ENCODE measurements at places on chromosomes 2 and 18.
A peak's percentile ranks its signal among the peaks of the same experiment; 100 is the strongest.

GRCh38 chr2:215498431-215498830 is 62.6 kb upstream of the FN1 start:
- DNase-seq, result no peak

- no peak for DNase-seq
Observed at GRCh38 chr2:24721470-24721869, 71.7 kb downstream of the PTRHD1 start.

DNA sequence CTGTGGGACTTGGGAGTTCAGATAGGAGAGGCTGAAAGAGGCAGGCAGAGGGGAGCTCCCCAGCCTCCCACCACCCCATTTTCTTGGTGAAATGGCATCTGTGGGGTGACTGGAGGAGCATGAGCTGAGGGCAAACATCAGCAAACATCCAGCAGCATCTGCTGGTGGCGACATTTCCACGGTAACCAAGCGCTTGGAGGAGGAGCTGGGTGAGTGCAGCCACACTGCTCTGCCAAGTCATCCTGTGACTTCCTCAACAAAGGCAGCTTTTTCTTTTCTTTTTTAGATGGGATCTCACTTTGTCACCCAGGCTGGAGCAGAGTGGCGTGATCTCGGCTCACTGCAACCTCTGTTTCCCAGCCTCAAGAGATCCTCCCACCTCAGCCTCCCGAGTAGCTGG is 5.6 kb downstream of the TXNL4A start:
- no peak for DNase-seq

DNA sequence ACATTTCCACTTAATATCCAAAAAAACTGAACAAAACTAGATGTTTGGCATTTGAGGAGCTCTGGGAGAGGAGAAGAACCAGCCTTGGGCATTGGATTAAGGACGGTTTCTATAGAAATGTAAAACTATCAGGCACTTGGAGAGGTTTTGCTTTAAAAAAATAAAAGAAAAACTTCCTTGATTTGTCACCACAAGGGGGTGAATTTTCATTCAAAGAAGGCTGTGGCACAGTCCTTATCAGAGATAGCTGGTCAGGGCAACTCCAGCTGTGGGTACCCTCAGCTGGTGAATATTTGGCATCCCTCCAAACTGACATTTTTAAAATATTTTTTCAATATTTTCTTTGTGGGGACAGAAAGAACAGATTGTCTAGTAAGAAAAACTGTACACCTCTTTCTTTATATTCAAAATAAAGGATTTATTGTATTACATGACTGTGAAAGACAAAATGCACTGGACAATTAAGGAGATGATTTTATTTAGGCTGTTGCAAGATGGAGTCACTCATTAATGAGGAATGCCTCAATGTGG is 46.1 kb upstream of the TBC1D8 start:
- DNase-seq, result no peak

GRCh38 chr2:75640621-75641121 is 5.9 kb upstream of the MRPL19 start:
- DNase-seq, result peak; percentile 83

DNA sequence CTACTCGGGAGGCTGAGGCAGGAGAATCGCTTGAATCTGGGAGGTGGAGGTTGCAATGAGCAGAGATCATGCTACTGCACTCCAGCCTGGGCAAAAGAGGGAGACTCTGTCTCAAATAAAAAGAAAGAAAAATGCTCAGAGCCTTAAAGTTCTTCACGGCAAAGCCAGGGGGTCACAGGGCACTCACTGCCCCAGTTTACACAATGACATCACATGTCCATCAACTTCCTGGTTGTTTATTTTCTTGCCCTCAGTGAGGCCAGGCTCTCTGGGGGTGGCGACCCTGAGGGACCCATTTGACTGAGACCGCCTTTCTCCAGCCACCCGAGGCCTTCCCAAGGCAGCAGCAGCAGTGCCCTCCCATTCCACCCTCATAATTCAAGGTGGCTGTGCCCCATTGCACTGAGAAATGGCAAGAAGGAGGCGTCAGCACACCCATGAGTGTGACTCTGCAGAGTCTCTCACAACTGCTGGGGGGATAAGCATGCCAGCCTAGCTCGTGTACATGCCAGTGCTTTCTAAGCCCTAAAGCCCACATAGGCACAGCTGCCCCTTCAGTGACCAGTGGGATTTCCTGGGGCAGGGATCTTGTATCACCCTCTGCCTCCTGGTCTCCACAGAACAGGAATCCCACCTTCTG is 50.0 kb downstream of the SFXN5 start:
- no peak for DNase-seq

DNA sequence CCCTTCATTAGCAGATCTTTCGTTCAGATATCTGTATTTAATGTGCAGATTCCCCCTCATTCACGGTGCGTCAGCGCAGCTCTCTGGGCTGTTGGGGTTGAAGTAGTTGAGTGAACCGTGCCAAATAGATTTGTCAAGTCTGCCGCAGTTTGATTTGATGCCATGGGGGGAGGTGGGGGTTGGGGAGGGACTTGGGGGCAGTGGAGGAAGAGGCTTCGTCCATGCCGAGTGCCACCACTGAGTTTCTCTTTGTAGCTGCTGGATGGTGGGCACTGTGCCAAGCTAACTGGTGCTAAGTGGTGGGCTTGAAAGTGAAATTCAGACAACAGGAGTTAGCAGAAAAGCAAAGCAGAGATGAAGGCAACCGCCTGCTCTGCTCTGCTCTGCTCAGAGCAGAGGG is 47.9 kb downstream of the NRP2 start:
- DNase-seq, result no peak

DNA sequence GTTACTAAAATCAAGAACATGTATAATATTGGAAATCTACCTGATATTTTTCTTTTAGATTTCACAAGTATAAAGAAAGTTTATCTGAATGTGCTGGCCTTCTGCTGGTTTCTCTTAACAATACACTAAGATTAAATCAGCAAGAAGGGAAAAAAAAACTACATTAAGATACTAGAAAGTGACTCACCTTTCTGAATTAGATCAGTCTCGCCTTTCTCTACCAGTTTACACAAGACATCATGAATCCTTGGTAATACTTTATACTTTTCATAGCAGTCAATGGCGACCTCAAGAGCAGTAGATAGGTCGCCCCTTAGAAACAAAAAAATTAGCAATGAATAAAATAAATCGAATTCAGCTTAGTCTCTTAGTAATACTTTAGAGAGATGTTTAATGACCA is 61.2 kb downstream of the LRPPRC start:
- DNase-seq, result no peak

Measured in endodermal cell (in vitro differentiated cells).